D721Med (cell line): ENCODE measurements at places on chromosomes 13 and 19.

- no peak for DNase-seq
These were observed 5.9 kb downstream of the MED16 start for GRCh38 chr19:887072-887471.

DNA sequence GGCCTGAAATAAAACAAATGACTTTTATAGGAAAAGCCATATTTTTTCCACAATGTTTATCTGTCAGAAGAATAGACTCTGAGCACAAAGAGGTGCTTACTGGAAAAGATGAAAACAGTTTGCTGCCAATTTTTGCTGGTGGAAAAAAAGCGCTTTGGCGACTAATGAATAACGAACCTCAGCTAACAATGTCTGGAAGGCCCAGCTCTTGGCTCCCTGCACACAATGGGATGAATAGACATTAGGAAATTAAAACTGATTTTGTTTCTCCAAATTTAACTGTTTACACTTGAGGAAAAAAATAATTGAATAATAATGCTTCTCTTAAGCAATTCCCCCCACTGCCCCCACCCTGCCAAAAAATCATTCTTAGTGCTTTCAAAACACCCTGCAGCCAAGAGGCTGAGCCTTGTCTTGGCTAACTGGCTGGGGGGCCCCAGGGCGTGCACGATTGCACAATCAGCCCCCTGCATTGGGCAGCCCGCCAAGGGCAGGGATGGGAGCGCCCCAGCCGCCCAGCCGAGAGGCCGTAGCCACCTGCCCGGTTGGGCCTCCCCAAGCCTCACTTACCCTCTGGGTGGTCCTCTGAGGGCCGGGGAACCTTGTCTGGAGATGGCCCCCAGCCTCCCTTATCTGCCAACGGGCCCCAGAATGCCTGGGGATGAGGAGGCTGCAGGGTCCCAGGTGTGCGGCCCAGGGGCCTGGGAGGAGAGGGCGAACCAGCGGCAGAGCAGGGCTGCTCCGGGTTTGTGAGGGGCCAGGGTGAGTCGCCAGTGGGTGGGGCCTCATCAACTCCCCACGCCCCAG is 16.8 kb downstream of the CEBPG start:
- no peak for DNase-seq

DNA sequence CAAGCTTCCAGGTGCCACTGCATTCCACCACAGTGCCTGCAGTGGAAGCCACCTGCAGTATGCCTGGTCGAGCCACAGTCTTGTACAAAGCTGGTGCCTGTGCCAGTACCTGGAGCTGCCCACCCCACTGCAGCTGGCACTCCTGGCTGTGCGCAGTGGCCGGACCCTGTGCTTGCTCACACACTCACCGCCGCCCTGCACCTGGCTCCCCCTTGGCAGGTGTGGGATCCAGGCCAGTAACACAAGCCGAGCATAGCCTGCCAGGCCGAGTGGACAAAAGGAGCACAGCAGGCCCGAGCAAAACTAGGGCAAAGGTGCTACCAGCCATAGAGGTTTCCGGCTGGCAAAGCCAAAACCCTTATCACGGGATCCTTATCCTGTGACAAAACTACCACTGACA is 18.5 kb downstream of the UGGT2 start:
- no peak for DNase-seq

DNA sequence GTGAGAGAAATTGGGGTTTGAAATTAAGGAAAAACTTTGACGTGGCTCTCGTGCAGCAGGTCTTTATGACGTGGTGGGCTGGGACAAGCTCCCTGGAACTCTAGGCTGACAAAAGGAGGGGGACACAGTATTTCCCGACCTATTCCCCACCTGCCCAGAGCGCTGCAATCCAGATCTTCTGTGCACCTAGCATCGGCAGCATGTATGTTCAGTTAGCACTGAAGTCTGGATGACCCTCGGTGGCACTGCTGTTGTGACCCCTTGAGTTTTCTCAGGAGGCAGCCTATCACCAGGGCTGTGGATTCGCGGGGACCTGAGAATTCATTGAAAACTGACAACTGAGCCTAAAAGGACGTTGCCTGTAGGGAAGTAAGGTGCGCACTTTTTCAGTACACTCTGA is 9.1 kb upstream of the ZNF536 start:
- no peak for DNase-seq

DNA sequence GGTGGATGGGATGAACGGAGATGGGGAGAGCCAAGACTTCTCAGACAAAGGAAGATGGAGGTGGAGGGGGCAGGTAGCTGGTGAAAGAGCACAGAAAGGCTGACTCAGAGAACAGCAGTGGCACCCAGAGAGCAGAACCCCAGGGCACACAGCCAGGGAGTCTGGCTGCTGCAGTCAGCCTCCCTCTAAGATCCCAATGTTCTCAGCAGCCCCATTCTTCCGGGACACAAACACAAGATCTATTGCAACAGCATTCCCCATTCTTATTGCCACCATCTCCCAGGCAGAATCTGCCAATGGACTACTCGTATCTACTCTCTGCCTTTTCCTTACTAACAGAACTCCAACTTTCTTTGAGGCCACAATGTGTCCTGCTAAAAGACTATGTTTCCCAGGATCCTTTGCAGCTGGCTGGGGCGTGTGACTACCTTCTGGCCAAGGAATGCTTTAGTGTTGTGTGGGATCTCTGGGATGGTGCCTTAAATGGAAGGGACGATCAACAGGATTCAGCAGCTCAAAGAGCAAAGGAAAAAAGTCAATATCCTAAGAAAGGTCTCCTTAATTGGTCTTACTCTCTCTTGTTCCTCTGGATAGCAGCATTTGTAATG is 7.5 kb downstream of the THAP8 start:
- no peak for DNase-seq

DNA sequence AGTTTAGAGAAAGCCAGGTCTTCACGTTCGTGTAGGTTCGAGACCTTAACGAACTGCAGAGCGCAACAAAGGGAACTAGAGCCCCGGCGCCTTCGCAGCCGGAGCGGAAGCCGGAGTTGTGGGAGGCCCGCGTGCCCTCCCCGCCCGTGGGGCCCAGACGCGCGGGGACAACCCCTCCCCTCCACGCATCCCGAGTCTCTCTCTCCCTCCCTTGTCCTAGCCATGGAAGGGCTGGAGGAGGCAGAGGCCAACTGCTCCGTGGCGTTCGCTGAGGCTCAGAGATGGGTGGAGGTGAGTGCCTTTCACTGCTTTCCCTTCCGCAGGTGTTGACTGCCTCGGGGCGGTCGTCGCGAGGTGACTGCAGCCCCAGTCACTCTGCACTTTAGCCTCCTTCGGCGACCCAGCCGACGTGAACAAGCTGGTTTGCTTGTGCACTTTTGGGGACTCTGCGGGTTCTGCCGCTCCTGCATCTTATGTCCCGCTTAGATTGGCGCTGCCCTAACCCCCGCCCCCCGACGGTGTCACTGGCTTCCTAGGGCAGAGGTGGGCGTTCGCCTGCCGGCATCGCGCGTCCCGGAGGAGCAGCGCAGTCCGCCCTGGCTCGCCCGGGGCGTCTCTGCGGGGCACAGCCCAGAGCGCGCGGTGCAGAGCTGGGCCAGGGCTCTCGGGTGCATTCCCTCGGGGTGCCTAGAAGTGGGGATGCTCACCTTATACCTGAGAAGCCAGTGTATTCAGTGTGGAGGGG is 478 bp downstream of the LMO7 start:
- DNase-seq = no peak

DNA sequence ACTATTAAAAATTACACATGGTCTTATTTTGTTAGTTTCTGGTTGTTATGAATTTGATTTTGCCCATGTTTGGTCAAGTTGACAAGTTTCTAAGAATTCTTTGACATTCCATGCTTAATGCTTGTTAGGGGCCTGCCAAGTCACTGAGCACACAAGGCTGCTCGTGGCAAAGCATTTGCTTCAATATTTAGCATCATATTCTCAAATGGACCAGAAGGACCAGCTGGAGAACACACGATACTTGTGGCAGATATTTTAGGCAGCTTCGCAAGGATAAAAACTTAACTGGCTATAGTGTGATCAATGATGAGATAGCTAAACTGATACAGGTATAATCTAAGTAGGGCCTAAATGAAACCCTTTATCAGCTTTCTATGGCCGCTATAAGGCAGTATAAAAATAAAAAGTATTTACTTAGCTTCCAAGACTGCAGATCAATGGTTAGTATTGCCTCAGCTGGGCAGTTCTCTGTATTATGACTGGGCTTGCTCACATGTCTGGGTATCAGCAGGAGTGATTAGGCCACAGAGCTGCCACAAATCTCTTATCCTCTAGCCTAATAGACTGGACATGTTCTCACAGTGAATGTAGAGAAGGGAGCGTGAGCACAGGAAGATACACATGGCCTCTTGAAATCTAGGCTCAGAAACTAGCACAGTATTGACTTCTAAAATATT is 155.9 kb upstream of the SPRY2 start:
- DNase-seq = no peak

DNA sequence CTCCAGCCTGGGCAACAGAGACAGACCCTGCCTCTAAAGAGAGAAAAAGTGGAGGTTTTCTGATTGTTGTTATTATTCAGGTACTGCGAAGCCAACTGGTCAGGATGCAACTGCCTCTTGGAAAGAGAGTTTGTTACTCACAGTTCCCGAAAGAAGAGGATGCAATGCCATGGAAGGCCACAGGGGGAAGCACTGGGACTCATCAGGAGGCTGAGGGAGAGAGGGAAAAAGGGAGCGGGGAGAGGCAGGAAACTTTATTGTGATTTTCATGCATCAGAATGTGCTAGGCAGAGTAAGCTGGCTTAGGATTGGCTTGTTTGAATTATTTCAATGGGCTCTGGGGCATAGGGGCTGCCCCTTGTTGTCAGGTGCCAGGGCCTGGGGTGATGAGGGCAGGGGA is 27.6 kb downstream of the MYO9B start:
- no peak for DNase-seq

DNA sequence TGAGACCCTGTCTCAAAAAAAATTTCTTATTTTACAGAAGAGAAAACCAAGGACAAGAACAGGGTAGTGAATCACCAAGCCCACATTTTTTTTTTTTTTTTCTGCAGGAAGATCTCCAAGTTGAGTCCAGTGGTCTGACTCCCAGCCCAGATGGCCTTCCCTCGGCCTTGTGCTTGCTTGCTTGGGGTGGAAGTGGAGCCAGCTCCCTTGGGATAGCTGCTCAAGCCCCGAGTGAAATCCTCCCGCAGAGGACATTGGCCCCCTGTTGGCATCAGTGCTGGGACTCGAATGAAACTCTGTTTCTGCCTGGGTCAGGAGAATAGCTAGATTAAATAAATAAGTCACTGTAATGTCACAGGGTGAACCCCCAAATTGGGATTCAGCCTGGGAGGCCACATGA is 9.4 kb upstream of the NUP62 start:
- DNase-seq = no peak

DNA sequence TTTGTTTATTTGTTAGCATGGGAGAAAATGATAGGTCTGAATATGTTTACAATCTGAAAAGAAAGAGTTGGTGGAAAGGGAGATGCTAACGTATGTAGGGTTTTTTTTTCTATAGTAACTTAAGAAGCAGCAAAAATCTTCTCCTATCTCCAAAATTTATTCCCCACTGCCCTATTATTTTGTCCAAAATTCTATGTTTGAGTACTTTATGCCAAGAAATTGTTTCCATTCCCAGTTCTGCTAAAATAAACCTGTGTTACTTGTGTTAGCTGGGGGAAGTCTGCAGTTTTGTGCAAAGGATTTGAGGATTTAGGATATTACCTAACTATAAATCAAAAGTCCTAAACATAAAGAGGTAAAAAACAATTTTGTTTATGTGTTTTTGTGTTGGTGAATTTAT is 2770.4 kb upstream of the PCDH20 start:
- DNase-seq = no peak

GRCh38 chr19:46967578-46968032 is 52.0 kb upstream of the NPAS1 start:
- no peak for DNase-seq

DNA sequence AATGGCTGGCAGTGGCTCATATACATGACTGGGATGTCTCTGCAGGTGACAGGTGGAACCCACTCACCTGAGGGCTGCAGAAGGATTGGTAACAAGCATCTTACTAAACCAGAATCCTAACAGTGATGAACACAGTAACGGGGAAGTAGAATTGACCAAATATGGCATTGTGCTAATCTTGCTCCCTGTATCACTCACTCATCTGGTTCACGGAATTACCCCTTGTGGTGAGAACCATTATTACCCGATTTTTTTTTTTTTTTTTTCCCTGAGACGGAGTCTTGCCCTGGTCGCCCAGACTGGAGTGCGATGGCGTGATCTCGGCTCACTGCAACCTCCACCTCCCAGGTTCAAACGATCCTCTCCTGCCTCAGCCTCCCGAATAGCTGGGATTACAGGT is 69.5 kb downstream of the PTPRS start:
- no peak for DNase-seq

DNA sequence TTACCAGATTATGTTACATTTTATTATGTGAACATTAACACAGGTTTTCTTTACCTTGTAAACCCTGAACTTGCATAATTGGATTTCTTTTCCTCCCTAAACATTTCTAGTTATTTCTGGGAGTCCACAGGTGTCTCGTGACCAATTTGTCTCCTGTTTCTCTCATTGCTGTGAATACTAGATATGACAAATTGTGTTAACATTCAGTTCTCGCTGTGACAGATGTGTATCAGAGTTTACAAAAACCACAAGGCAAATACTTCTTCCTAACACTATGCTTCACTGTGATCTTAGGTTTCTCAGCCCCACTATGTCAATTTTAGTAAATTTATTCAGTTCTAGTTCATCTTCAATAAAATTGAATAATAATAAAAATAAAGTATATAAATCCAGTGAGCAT is 1554.9 kb downstream of the EFNB2 start:
- no peak for DNase-seq

DNA sequence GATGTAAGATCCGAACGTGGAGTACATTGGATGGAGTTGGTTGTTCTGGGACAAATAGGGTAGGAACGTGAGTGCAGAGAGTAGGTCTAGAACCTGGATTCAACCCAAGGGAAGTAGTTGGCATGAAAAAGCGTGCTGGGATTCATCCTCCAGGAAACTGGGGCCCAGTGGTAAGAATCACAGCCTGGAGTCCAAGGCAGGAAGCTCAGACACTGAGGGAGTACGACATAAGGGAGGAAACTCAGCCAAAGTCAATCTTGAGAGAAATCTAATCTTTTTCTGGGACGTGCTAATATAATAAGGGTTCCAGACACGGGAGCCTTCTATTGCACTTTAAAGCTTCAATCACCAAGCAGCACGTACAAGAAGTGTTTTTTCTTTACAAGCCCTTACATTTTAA is 46.4 kb downstream of the DLEU7 start:
- DNase-seq = no peak

DNA sequence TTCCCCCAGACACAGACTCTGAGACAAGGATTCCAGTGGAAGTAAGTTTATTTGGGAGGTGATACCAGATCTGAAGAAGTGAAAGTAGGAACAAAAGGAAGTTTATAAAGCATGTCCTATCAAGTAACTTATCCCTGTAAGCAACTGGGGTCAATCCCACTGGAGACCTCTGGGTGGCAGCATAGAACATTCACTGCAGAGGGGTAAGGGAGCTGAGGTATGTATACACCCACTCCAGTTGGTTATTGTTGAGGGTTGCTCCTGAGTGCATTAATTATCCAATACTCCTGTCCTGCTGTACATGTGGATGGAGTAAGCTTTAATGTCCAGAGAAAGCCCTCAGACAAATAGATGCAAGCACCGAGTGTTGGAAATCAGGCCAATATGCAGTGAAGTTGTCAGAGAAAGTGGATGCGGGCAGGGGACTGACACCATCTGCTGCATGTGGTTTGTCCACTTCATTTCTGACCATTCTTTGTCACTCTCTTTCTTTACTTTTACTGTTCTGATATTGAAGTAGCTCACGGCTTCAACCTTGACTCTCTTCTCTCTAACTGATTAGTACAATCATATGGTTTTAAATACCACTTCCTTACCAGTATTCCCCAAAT is 46.7 kb downstream of the NOTCH3 start:
- DNase-seq = no peak

- DNase-seq = no peak
These were observed 555.2 kb downstream of the SLITRK1 start for GRCh38 chr13:83327091-83327490.

- DNase-seq = no peak
These were observed 11.5 kb downstream of the DNM2 start for GRCh38 chr19:10729411-10729810.
